Transverse colon (tissue), 4 donors: ENCODE measurements at places on chromosomes 16 and 17.
A peak's percentile ranks its signal among the peaks of the same experiment; 100 is the strongest.

GRCh38 chr16:17231972-17232371 lies 238.8 kb downstream of the XYLT1 start:
- DNase-seq: no peak

DNA sequence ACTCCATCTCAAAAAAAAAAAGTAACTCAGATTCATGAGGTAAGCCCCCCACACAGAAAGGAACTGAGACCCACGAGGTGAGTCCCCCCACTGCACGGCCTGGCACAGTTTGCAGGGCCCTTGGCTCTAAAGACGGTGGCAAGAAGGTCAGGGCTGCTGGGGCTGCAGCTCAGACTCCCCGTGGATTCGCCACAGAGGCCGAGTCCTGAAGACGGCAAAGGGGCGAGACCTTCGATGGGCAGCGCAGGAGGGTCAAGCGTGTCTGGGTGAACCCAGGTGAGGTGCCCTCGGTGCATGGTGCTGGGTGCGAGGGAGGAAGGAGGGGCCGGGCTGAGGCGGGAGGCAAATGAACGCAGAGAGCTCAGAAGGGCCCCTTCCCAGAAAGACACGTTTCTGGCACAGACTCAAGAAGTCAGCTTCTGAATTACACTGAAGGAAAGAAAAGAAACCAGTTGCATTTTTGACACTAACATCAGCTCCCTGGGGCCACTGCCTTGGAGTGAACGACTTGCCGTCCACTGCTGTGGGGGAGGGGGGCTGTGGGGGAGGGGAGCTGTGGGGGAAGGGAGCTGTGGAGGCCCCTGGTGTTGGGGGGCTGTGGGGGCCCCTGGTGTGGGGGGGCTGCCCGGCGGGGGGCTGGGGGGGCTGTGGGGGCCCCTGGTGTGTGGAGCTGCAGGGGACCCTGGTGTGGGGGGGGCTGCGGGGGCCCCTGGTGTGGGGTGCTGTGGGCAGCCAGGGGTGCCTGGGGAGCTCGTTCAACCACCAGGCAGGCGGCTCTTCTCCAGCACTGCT lies 69.8 kb upstream of the METRNL start:
- no peak for DNase-seq

DNA sequence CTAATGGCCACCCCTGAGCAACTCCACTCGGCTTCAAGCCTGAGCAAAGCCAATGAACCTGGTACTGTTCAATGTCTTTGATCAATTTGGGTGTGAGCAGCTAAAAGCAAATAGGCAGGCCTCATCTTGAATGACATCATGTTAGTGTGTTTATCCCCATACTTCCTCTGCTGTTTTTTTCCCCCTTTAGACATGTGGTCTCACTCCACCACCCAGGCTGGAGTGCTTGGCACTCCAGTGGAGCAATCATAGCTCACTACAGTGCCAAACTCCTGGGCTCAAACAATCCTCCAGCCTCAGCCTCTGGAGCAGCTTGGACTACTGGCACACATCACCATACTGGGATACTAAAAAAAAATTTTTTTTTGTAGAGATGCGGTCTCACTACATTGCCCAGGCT lies 75.4 kb downstream of the ARHGAP17 start:
- DNase-seq: no peak

- DNase-seq: peak; percentile 30
Measured at GRCh38 chr17:2909175-2909845, 113.1 kb downstream of the RAP1GAP2 start.

GRCh38 chr17:73971127-73971526 lies 232.4 kb upstream of the RPL38 start:
- DNase-seq: no peak
